ENCODE measurements at places on chromosomes 5 and 9.

DNA sequence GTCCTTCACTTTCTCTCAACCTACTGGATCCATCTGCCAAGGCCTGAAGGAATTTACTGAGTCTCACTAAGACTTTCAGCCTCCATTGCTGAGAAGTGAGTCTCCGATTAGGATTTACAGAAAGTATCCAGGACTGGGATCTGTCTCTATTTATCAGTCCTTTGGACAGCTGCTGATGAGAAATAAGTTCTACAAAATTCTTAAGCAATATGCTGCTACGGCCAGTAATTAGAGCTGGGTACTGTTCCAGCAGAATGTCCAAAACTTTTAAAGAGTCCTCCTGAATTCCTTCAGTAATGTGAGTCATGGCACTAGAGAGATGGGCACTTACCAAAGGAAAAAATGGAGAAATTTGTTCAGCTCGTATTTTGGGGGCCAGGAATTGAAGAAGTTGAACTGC lies 5.9 kb downstream of the TEX10 start:
- peak; percentile 29 for DNase-seq

GRCh38 chr5:15577831-15578230 lies 77.9 kb downstream of the FBXL7 start:
- no peak for DNase-seq

DNA sequence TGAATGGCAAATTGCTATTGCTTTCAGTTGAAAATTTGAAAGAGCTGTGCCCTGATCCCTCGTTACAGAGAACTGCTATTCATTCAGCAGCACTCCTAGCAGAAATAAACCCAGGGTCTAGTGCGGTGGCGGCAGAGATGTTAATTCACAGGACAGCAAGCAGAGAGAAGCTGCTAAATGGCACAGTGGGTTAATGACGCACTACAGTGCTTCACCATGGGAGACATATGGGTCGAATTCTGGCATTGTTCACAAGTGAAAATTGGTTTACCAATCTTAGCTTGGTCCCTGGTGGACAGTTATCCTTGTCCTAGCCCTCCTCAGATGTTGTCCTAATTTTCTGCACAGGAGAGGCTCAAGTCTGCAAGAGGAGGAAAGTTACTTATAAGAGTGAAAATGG lies 807.4 kb downstream of the TLE1 start:
- DNase-seq = no peak

GRCh38 chr5:76547891-76548524 lies 75.2 kb downstream of the F2RL2 start:
- no peak for DNase-seq

DNA sequence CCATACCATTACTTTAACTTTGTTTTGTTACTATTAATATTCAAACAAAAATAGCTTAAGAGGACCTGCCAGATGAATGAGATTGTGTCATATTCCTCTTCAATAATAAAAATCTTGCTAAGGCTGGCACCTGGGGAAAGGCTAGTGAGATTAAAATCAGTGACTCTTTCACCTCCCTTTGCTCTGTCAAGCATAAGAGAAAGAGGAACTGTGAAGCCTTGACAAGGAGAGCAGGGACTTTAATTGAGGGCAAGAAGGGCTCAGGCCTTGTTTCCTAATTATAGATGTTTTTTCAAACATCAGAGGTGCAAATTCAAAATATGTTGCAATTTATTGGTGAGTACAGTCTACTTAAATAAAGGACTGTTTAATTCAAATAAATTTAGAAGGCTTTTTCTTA lies 91.7 kb downstream of the SPATA31D1 start:
- no peak for DNase-seq

GRCh38 chr9:129320575-129321285 lies 142.7 kb upstream of the IER5L start:
- peak; percentile 93 for DNase-seq

GRCh38 chr5:159440235-159440634 lies 109.9 kb upstream of the IL12B start:
- no peak for DNase-seq

DNA sequence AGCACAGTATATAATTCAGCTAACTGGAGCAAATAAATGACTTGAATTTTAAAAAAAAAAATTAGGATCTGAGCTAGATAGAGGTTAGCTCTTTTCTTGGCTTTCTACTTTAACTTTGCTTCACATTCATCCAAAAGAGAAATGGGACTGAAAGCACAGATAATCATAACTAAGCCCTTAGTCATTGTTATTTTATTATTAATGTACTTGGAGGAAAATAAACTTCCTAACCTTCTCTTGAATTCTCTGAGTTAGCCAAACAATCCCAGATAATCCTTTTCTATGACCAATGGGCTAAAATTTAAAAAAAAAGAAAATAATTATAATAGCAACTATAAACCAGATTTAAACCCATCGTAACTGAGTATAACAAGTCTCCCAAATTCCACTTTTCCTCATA lies 57.6 kb upstream of the RASA1 start:
- peak; percentile 25 for DNase-seq

DNA sequence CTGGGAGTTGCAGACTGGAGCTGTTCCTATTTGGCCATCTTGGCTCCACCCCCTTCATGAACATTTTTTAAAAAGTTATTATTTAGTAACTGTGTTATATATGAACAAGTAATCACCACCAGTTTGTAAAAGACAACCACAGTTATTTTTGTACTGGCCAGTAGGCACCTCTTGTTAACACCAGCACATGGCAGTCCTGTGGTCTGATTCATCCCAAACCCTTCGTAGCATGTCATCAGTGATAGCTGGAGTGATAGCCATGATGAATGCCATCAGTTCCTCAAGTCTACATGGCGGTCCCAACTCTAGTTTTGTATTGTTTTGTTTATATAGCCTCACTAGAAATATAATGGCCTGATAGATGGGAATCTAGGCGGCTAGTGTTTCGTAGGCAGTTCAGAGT lies 74.2 kb downstream of the CDC42SE2 start:
- DNase-seq = no peak

DNA sequence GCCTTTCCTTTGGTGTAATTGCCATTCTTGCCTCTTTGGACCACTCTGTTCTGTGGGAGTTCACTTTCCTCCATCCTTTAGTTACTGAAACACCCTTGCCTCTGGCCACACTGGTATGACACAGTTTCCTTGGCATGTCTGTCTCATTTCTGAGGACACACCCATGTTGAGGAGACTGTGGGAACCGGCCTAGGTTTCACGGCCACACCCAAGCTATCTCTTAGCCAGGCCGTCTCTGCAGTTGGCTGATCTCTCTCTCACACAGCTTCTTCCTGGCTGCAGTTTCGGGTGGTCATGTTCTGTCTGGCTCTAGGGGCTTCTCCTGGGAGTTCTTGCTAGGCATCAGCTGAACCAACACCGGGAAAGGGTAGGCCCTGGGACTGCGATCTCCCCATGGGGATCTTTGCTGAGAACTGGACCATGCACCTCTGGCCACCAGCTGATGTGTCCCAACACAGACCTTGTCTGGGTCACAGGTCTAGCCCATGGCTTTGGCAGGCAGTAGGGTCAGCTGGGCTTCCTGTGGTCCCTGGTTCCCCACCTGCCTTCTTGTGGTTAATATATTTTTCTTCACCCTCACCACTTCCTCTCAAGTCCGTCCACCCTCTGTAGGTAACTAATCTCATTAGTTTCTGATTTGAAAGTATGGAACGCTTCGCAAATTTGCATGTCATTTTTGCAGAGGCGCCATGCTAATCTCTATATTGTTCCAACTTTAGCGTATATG lies 24.9 kb downstream of the ARHGEF37 start:
- peak; percentile 51 for DNase-seq

DNA sequence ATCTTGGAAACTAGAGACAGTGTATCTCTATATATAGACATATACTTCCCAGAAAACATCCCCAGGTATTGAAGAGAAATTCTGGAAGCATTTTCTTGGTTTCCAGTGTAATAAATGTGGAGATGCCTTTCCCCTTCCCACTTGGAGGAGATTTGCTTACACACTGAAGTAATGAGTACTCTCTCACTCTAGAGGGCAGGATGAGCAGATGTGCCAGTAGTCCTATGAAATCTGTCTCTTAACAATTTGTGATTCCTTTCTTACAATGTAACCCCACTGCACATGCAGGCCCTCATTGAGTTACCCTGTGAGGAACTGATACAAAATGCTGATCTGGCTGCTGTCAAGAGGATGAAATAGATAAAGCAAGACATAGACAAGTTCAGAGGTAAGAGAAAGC lies 567.2 kb downstream of the SLCO4C1 start:
- DNase-seq = no peak

DNA sequence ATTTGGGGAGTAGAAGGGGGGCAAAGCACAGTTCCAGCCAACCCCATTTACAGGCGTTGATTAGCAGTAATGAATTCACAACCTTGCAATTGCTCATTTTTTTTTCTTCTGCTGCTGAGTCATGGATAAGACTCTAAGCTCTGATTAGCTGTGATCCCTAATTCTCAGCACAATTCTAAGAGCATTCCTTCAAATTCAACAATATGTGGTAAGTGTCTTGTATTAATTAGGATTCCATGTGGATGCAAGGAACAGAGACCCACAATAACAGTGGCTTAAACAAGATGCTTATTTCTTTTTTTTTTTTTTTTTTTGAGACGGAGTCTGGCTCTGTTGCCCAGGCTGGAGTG lies 133.4 kb downstream of the PALM2AKAP2 start:
- peak; percentile 50 for DNase-seq

DNA sequence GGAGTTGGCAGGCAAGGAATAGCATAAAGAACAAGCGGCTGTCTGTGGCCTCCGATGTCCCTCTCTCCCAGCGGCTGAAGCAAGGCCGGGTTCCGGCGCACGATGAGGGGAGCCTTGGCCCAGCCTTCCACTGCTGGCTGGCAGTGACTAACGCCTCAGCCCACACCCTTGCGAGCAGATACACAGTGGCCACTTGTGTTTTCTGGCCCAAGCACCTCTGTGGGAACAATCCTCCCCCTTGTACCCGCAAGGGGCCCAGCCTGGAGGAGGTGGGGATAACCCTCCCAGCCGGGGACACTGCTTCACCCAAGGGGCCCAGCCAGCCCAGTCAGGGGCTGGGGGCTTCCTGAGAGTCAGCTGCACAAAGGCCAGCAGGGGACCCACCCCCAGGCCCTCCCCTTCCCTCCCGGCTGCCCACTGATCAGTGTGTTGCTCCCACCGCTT lies 23.2 kb downstream of the STK10 start:
- DNase-seq = no peak

- no peak for DNase-seq
Observed at GRCh38 chr5:180808461-180809000, 5.9 kb upstream of the MGAT1 start.

DNA sequence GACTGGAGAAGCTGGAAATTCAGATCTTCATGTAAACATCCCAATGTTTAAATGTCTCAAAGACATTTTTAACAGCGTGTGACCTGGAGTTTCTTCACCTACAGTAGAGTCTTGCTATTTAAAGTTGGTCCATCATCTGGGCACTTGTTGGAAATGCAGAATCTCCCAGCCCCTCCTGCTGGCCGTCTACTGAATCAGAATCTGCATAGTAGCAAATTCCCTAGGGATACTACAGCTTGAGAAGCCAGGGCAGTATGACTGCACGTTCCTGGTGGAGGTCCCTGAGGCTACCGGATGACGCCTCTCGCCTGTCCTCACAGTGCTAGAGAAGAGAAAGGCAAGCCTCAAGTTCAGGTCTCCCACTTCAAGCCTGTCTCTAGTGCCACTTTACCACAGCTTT lies 15.7 kb downstream of the SAP30L start:
- DNase-seq = peak; percentile 38

GRCh38 chr9:70480405-70480980 lies 66.0 kb upstream of the KLF9 start:
- DNase-seq = no peak

DNA sequence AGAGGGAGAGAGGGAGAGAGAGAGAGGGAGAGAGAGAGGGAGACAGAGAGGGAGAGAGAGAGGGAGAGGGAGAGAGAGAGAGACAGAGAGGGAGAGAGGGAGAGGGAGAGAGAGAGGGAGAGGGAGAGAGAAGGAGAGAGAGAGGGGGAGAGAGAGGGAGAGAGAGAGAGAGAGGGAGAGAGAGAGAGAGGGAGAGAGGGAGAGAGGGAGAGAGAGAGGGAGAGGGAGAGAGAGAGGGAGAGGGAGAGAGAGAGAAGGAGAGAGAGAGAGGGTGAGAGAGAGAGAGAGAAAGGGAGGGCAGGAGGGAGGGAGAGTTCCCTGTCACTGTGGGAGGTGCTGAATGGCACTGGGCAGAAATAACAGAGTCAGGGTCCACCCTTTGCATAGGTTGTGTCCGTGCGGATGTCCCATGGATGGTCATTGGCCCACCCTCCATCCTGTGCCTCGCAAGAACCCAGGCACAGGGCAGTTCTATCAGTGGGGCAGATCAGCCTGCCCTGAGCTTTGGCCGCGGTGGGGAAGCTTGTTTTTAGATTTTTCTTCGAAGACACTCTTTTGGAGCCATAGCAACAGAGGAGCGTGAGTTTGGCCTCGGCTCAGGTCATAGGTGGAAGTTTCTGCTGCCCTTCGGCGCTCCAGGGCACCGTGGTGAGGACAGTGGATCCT lies 30.1 kb downstream of the ADAMTSL2 start:
- no peak for DNase-seq

DNA sequence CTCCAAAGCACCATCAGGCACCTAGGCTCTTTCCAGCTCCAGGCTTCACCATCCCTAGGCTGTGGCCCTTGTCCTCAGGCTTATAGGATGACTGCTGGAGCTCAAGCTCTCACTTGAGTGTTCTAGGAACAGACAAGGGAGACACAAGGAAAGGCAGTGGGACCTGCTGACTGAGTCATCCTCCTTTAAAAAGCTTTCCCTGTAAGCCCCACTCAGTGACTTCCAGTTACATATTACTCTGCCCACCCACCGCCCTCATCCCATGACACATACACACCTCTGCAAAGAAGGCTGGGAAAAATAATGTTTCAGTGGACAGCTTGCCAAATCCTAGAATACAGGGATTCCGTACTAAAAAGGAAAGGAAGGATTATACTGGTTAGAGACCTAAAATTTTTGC lies 154.2 kb upstream of the ZNF366 start:
- peak; percentile 57 for DNase-seq

DNA sequence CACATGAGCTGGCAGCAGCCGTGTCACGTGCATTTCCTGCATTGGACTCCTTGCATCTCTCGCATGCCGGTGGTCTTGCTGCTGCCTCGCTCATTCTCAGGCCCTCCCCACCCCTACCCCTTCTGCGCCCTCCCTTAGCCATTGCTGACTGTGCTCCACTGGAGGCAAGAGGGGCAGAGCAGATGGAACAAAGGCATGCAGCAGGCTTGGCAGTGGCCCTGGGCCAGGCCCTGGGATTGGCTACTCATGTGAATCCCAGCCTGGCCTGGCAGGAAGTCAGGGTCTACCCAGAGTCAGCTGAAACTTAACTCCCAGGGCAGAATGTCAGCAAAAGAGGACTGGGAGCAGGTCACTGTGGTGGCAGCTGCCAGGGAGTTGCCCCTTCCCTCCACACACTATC lies 62.3 kb downstream of the TSTD2 start:
- no peak for DNase-seq

- no peak for DNase-seq
Observed at GRCh38 chr5:163497315-163497714, 8.1 kb upstream of the MAT2B start.

DNA sequence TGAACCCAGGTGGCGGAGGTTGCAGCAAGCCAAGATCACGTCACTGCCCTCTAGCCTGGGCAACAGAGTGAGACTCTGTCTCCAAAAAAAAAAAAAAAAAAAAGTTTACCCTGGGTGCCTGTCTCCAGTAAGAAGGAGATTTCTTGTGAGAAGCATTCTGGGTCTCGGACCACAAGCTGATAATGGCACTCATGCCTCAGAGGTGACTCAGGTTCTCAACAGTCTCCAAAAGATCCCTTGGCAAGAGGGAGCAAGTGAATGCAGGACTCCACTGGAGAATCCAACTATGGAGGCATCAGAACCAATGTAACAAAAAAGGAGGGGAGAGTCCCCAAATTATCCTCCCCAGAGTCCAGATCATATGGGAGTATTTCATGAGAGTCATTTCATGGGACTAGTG lies 106.0 kb upstream of the LRRTM2 start:
- DNase-seq = peak; percentile 69

Measured in fibroblast of upper back skin (primary cell).